Spinal cord (tissue), 10 donors: ENCODE measurements at places on chromosomes 11 and 22.
A peak's percentile ranks its signal among the peaks of the same experiment; 100 is the strongest.

GRCh38 chr11:107583629-107584195 is 7.2 kb upstream of the ELMOD1 start:
- DNase-seq: no peak

DNA sequence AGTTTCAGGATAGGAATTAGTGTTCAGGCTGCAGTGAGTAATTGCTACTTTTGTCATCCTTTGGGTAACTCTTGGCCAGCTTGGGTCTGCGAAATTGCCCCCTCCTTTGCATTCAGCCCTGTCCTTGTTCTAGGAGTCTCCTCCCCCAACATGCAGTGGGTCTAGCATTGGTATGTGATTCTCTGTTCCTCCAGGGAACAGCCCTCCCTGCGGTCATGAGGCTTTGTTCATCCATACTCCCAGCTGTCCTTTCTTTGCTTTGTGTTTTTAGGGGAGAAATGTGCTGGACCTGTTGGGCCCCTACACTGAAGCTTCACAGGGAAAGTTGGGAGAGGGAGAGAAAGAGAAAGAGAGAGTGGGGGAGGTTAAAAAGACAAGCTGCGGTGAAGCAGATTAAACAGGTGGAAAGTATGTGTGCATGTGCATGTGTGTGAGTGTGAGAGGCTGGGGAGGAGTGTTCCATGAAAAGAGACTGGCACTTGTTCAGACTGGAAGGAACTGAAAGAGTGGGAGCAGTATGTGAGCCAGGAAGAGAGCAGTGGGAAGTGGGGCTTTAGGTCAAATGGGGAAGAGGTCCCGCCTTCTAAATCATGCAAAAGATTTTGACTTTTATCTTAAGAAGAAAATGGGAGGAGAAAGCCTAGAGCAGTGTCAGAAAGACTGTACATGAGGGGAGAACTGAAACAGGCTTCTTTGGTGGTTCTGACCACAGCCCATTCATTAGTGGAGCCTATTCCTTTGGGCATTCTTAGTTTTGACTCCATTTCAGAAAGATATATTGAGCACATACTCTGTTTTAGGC is 17.9 kb upstream of the SESN3 start:
- no peak for DNase-seq

DNA sequence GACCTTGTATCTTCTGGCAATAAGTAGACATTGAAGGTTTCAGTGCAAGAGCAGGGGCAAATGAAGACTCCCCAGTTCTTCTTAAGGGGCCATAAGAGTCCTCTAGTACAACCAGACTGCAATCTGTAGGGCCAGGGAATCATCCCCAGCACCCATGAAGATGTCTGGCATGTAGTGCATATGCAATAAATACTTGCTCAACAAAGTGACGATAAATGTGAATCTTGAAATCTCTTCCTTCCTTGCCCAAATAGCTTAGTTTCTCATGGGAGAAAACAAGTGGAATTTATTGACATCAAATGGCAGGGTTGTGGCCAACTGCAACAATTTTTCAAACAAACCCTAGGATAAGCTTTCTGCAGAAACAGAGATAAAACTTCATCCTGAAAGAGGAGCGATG is 107.6 kb downstream of the ABTB2 start:
- DNase-seq: no peak

GRCh38 chr11:70174547-70175235 is 28.4 kb upstream of the FADD start:
- no peak for DNase-seq

- DNase-seq: no peak
These were observed 15.1 kb upstream of the SLC25A18 start for GRCh38 chr22:17548010-17548755.

GRCh38 chr22:30196880-30197336 is 49.7 kb downstream of the LIF start:
- no peak for DNase-seq

DNA sequence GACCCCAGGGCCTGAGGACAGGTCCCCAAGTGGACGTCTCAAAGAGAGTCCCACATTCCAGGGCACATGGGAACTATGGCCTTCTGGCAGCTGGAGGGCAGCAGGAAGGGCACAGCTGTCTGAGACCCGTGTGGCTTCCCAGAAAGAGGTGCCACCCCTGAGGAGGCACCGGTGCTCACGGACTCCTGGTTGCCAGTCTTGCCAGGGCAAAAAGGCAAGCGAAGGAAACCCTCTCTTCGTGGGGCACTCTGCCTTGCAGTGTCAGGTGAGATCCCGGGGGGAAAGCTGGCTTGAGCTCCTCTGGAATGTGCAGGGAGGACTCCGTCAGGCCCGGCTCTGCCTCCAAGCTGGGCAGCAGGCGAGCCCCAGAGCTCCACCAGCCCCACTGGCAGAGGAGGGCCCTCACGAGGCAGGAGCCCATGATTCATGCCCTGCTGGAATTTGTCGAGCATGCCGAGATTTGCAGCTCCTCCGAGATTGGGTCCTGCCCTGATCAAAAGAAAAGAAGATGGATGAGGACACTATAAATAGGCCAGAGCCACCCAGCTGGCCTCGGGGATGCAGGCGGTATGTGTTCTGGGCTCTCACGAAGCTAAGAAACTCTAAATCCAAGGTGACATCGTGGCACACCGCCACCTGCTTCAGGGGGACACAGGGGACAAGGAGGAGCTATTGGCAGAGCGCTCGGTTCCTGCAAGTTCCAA is 9.9 kb upstream of the CELSR1 start:
- no peak for DNase-seq

DNA sequence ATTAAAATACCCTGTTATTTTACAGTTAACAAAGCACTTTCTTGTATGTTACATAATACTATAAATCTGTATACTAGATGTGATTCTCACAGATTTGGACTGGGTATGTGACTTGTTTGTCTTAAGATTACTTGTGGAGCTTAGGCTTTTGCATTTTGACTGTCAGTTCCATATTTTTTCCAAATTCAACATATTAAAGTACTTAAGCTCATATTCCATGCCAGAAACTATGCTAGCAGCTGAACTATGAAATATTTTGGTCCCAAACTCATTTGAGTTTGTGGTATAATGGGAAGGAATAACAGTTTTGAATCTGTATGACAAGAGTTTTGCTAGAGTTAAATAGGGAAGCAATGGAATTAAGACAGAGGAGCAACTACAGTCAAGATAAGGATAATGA is 841.4 kb downstream of the JRKL start:
- DNase-seq: peak; percentile 4

DNA sequence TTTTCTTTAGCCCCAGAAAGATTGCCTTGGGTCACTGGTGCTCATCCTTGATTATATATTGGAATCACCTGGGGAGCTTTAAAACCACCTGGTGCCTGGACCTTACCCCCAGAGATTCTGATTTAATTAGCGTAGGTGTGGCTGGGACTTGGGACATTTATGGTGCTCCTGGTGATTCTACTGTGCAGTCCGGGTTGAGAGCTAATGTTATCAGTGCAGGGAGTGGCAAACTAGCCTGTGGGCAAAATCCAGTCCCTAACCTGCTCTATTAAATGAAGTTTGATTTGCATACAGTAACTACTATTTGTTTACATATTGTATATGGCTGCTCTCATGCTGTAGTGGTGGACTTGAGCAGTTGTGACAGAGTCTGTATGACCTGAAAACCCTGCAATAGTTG is 134.0 kb upstream of the SORL1-AS1 start:
- no peak for DNase-seq

DNA sequence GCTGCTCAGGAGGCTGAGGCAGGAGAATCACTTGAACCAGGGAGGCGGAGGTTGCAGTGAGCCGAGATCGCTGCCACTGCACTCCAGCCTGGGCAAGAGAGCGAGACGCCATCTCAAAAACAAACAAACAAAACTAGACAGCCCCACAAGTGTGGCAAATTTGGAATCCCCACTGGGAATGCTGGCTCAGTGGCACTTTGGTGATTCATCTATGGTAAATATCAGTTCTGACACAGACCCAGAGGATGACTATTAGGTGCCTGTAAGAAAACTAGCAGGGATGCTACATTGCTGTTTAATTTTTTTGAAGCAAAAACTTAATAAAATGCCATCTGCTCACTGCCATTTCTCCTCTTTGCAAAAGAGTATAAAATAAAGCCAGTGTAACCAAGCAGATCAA is 107.9 kb downstream of the NAT10 start:
- DNase-seq: no peak

DNA sequence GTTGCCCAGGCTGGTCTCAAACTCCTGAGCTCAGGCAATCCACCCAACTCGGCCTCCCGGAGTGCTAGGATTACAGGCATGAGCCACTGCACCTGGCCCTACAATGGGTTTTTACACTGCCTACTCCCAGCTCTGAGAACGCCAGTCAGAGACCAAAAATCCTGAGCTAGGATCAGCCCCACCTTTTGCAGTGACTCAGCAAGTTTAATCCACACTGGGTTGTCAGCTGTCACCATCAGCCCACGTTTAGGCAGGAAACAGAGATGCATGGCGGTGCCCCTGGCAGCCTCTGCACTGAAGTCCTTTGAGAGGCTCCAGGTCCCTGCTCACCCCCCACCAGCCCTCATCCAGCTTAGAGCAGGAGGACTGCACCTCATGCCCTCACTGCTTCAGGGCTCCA is 117.6 kb downstream of the ARHGAP8 start:
- DNase-seq: no peak

DNA sequence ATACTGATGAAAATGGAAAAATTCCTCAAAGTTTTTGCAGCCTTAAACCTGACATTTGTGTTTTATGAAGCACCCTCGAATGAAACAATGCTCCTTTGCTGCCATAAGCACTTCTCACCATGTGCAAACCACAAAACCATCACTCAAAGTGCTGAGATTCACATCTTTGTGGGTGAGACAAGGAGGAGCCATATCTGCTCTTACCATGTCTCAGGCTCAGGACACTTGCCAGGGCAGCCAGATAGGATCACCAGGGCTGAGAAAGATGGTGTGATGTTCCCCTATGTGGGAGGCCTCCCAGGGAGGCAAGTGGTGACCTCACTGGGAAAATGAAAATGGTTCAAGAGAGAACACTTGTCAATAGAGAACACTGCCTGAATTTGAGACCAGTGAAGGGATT is 120.4 kb downstream of the CCDC34 start:
- no peak for DNase-seq

DNA sequence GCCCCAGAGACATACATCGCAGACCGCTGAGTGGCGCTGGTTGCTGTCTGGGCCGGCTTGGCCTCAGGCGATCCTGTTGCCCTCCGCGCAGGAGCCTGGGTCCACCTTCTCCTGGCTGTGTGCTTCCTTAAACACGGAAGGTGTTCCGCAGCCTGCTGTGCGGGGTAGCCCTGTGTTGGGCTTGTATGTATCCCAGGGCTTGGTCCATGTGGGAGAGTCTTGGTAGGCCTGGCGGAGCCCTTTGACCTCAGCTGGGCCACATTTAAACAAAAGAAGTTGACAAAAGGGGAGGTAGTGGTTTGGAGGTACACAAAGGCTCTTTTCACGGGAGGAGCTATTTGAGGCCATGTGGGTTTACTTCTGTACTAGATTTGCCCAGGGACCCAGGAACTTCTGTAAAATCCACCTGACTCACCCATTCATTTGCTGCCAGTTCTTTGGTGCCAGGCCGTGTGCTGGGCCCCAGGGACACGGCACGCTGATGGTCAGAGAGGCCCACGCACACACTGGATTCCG is 11.0 kb upstream of the GRAMD4 start:
- DNase-seq: no peak

DNA sequence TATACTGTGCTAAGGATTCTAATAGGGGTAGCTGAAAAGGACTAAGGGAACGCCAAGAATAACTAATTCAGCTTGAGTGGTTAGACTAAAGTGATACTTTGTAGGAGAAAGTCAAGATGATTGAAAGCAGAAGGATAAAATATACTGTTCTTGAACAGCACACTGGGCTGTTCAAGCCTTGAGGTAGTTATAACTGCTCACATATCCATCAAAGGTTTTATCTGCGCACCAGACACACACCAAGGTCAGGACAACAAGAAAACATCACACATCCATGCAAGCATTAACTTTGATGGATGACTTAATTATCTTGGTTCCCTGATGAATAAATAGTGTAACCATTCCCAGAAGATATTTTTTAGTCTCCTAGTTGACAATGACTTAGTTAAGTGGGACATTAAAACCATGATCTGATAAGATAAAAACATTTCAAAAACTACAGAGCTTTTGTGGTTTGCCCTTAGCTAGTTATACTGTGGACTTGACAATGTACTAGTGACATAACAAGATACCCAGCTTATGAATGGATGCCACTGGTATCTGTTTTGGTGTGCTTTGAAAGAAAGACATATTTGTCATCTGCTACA is 728.9 kb downstream of the JRKL start:
- no peak for DNase-seq

- DNase-seq: no peak
These were observed 14.3 kb downstream of the ATP5MG start for GRCh38 chr11:118415739-118416068.

GRCh38 chr11:71474771-71475483 is 21.9 kb downstream of the NADSYN1 start:
- DNase-seq: no peak

GRCh38 chr11:125807909-125808308 is 20.0 kb downstream of the PATE3 start:
- no peak for DNase-seq

- no peak for DNase-seq
These were observed 380.7 kb downstream of the INSC start for GRCh38 chr11:15495462-15495861.

- DNase-seq: peak; percentile 80
These were observed 19.1 kb downstream of the INCENP start for GRCh38 chr11:62142921-62143320.

DNA sequence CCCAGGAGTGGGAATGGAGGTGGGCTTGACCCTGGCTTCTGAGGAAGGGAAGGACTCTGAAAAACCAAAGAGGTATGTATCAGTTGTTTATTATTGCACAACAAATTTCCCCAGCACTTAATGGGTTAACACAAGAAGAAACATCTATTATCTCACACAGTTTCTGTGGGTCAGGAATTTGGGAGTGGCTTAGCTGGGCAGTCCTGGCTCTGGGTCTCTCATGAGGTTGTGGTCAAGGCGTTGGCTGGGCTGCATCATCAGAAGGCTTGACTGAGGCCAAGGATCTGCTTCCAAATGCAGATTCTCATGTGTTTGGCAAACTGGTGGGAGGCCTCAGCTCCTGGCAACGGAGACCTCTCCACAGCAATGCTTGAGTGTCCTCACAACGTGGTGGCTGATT is 17.5 kb upstream of the SMIM38 start:
- no peak for DNase-seq

- DNase-seq: no peak
These were observed 3.3 kb downstream of the KCNQ1 start for GRCh38 chr11:2447951-2448650.

DNA sequence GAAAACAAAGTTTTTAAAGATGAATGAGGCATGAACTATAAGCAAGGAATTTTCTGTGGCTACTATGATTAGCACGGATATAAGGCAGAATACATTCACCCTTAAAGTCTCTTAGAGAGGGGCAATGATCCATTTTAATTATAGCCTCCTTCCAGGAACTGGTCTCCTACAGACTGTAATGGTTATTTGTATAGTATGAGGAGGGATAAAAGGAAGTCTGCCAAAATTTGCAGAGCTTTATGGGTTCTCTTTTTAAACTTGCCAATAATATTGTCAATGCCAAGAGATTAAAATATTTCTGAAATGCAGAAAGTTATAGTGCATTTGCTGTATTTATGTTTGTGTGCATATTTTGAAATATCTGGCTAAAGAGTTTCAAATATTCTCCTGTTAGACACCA is 271.4 kb upstream of the LUZP2 start:
- no peak for DNase-seq
